ENCODE measurements at places on chromosomes 7 and 10.

DNA sequence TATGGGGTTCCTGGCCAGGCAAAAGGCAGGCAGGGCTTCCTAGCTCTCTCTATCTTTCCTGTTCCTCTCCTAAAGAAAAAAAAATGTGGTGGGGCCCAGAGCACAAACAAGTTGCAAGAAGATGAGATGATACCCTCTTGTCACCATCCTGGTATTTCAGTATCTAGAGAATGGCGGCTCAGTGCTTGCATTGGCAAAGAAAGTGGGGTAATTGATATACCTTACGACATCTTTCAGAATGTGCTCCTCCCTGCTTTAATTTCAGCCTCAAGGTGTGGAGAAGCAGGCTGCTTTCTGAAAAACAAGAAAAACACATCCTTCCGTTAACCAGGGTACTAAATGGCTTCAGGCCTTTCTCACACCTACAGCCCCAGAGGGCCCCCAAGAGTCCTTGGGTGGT is 34.5 kb upstream of the CUX1 start:
- no peak for DNase-seq

DNA sequence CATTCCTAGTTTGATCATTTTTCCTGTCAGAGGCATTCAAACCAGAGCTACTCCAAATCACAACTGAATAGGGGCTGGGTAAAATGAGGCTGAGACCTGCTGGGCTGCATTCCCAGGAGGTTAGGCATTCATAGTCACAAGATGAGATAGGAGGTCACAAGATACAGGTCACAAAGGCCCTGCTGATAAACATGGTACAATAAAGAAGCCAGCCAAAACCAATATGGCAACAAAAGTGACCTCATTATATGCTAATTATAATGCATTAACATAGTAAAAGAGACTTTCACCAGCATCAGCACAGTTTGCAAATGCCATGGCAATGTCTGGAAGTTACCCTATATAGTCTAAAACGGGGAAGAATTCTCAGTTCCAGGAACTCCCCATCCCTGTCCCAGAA is 37.3 kb downstream of the TWIST1 start:
- no peak for DNase-seq

DNA sequence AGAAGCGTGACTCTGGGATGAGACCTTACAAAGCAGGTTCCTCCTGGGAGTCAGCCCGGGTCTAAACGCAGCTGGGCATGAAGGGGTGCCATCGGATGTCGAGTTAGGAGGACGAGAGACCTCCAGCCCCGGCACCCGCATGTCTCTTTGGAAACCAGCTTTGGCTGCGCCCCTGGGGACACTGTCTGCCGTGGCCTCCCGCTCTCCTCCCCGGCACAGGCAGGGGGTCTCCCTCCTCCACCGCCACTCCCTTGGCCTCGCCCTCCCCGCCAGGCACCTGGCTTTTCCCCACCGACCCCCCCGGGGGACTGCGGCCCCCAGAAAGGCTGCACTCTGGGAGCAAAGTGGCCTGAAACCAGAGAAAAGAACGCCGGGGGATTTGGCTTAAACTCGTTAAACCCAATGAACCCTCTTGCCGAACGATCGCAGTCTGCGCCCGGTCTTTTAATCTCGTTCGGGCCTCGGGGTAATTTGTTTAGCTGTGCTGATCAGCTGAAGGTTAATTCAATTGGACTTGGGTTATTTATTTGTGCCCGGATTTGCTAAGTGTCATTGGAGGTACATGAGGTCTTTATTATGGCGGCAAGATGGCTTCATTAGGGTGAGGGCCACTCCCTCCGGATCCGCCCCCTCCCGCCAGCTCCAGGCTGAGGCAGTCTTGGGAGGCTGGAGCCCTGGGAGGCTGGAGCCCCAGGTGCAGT is 16.4 kb upstream of the PSMG3 start:
- no peak for DNase-seq

DNA sequence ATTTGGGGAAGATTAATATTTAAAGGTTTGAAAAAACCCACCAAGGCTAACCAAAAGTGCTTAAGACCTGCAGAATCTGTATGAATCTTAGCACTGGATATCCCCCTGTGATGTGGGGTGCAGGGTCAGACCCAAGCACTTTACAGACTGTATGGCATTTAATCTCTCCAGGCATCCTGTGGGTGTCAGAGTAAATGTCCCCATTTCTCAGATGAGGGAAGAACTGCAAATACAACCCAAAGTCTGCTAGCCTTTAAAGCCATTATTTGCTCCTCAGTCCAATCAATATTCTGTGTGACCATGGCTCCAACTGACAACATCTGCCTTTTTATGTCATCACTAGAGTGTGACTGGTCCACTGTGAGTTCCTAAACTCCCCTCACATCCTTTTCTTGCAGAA is 10.0 kb upstream of the MBL2 start:
- DNase-seq = no peak

DNA sequence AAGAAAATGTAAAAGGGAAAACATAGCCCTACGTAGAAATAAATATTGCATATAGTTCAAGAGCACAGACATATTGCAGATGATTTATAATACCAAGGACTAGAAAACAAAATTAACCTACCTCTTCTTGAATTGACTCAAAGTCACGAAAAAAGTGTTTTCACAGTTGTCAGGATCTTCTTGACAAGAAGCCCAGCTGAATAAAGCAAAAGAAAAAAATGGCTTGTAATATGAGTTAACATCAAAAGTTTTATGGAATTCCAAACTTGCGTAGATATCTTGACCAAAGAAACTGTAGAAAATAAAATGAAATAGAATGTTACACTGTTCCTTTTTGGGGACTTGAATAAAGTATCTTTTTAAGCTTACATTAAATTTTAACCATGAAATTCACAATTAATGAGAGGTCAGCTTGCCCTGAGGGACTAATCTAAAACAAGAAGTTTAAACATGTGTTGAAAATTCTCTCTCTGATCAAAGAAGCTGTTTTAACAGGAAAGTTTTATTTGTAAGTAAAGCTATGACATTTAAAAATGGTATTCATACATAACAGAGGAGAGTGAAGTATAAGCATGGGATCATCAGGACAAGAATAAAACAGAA is 133.1 kb upstream of the SEMA3C start:
- DNase-seq = no peak

DNA sequence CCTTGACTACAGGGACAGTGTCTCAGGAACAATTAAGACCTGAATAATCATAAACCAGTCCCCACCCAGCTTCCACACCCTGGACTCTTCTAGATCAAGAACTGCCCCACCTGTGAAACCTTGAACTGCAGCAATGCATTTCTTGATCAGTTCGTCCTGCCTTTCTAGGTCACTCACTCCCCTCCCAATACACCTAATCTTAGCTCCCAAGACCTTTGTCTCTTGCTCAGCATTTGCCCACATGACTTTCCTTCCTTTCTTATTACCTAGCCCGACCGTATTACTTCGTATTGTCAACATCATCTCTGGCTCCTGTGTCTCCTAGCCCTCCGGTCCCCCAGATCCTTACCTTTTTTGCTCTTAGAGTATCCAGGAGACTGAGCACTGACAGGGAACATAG is 5.5 kb upstream of the NAMPT start:
- DNase-seq = no peak

DNA sequence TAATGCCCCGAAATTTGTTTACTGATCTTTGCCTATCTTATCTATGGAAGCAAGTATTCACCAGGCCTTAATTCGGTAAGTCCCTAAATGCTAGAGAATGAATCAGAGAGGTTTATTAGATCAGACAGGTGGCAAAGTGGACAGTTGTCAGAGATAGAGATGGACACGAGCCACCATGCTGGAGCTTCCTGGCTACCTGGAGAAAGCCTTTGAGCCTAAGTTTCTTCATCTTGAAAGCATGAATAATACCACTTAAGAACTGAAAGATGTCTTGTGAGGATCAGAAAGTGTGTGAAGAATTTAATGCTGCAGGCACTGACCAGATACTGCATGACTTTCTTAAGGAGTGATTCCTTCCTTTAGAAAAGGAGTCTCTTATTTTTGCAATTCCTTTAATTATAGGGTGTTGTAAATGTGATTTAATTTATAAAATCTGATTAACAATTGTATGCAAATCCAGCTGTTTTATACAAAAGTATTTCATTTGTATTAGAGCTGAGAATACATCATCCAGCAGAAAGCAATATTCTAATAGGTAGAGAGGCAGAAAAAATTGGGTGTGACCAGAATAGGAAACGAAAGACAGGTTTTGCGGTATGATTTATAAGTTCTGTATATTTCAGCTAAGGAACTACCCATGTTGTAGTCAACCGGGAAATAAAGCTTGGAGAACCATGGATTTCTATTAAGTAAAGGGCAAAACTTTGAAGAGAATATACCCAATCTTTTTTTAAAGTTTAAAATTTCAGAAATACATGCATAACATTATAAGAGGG is 82.7 kb downstream of the SMURF1 start:
- no peak for DNase-seq

GRCh38 chr10:122263971-122264370 is 7.1 kb upstream of the BTBD16 start:
- peak; percentile 18 for DNase-seq

DNA sequence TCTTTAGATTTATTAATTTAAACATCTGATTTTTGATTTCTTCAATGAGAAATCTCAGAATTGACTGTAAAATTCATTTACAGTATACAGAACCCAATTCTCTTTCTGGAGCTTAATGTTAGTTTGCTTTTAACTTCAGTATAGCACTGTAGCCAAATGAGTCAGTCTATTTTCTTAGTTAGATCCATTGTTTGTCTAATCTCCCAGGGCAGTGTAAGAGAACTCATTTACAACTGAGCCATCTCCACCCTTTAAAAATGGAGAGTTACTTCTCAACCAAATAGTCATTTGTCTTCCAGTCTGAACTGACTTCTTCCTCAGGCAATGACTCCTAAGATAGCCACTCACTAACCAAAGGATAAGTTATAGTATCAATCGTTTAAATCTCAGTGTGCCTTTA is 3.0 kb upstream of the WNT2 start:
- no peak for DNase-seq

- no peak for DNase-seq
Observed at GRCh38 chr7:117186218-117187010, 136.4 kb downstream of the WNT2 start.

DNA sequence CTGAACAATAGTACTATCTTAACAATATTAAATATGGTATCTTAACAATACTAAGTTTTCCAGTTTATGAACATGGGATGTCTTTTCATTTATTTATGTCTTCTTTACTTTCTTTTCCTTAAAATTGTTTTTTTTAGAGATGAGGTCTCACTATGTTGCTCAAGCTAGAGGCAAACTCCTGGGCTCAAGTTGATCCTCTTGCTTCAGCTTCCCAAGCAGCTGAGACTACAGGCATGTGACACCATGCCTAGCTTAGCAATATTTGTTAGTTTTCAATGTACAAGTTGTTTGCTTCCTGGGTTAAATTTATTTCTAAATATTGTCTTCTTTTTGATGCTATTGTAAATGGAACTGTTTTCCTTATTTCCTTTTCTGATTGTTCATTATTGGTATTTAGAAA is 16.9 kb downstream of the CDH23 start:
- DNase-seq = no peak

DNA sequence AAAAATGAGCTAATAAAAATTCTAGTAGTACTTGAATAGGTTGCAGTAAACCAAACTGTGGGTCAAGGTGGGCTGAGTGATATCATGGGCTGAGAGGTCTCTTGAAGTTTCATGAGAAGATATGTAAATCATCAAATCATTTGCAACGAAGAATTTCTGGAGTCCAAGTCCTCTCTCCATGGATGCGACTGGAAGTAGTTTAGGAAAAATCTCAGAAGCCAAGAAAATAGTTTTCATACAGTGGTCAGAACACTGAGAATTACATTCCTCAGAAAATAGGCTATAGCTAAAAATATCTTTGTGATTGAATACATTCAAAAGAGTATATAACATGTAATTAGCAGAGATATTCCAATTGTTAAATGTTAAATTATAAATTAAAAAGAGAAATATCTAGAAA is 3.6 kb upstream of the IFIT1 start:
- DNase-seq = no peak

DNA sequence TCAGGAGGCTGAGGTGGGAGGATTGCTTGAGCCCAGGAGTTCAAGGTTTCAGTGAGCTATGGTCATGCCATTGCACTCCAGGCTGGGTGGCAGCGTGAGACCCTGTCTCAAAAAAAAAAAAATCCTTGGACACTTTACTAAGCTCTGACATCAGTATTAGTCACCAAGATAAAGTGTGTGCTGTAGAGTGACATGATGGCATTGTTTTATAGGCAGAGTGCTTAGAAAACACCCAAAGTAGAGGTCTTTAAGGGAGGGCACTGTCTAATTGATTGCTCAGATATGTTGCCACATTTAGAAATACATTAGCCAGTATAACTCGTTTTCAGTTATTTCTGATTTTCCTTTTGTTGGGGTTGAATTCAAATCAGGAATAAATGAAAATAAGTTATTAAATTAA is 235.9 kb downstream of the REEP3 start:
- DNase-seq = no peak

DNA sequence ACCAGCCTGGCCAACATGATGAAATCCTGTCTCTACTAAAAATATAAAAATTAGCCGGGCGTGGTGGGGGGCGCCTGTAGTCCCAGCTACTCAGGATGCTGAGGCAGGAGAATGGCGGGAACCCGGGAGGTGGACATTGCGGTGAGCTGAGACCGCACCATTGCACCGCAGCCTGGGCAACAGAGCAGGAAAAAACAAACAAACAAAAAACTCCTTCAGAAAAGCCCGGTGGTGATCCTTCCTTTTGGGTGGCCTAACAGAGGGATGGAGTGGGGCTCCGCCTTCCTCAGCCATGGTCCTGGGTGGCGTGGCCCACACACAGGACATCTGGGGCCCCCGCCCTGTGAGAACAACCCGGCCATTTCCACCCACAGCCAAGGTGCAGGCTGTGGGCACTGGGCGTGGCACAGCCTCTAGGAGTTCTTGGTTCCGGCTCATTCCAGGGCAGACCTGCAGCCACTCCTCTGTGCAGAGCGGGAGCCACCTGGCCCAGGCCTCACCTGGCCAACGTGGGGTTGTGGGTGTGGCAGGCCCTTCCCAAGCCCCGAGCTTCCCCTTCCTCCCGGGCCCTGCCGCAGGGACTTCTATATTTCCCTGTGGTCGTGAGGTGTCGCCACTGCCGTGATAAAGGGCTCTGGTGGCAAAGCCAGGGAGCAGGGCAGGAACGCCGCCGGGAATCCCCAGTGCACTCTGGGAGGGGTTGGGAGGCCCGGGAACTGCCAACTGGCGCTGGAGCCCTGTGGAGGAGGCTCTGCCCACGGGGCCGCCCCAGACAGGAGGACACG is 37.6 kb downstream of the GET4 start:
- peak; percentile 48 for DNase-seq

DNA sequence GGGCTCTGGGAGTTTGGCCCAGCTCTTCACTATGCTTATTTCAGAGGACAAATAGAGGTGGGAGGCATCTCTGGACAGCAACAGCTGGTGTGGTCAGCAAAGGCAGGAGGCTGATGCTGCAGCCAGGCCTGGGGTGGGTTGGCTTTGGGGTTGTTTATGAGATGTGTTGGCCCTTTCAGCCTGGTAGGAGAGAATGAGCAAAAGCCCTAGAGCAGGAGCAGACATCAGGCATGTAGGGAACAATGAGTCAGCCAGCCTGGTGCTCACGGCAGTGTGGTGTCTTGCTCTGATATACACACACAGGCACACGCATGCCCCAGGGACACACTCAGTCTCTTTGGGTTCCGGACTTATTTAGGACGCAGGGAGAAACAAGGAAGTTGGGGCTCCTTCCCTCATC is 157.1 kb downstream of the PRKCQ start:
- no peak for DNase-seq

GRCh38 chr7:156105337-156106106 is 293.3 kb upstream of the SHH start:
- no peak for DNase-seq

GRCh38 chr7:20107582-20107981 is 109.6 kb downstream of the MACC1 start:
- DNase-seq = no peak

- DNase-seq = no peak
Observed at GRCh38 chr7:4818000-4818794, 42.8 kb downstream of the AP5Z1 start.

Data from RPMI8226 (cell line).